ENCODE measurements at places on chromosomes 4 and X. TPM values are rescaled to one million over a fixed set of nuclear protein-coding genes. Genes with fewer than 3 reads are reported as not detected.

DNA sequence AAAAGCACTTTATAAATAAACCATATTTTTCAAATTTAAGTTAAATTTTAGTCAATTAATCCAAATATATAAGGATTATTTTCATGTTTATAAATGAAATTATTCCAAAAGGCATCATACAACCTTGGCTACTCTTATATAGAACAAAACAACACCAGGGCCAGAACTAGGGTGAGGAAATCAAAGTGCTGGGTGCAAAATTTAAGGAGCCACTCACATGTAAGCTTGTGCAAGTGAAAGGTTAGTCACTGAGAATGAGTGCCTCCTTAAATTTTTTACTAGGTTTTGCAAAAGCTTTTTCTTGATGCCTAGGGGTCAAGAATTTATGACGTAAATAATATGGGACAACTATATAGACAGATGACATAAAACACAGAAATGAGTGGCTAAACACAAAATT lies 83.4 kb upstream of the COX18 start:
- no peak for DNase-seq

DNA sequence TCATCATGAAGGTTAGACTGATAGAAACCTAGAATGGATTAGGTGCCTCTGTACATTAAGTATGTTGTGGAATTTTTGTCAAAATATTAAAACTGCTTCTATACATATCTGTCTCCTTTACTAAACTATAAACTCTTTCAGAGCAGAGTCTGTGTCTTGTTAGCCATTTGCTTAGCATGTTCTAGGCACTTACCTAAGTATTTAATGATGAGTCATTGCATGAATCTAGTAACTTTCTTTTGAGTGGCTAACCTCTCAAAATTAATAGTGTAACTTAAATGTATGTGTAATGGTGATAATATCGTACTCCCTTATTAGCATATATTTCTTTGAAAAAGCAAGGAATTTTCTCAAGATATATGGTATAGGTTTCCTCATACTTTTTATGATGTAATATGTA lies 57.8 kb downstream of the RAP1GDS1 start:
- no peak for DNase-seq

DNA sequence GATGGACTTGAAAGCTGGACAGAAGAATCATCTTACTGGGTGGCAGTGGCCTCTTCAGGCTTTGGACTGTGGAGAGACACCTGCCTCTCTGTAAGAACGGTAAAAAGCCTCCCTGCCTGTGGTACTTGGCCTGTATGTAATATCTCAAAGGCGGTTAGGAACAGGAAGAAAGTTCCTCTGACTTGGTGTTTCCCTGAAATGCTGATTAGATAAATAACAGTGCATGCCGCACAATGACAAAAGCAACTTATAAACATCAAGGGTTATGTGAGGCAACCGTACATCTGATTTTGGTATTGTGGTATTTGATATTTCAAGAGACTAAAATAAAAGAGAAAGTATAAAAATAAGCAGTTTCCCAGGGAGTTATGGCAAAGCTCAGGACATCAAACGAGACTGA lies 92.4 kb upstream of the SORBS2 start:
- DNase-seq = no peak

GRCh38 chrX:106397788-106398538 lies 213.8 kb upstream of the RADX start:
- no peak for DNase-seq

DNA sequence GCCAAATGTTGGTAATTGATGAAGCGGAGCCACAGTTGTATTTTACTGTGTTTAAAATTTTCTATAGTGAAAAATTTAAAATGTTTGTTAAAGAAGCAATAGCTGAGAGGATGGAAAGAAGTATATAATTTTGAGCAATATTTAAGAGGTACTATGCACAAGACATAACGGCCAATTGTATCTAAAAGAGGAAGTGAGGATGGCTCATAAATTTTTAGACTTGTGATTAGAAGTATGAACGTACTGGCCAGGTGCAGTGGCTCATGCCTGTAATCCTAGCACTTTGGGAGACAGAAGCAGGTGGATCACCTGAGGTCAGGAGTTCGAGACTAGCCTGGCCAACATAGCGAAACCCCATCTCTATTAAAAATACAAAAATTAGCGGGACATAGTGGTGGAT lies 12.7 kb upstream of the HHIP start:
- no peak for DNase-seq

DNA sequence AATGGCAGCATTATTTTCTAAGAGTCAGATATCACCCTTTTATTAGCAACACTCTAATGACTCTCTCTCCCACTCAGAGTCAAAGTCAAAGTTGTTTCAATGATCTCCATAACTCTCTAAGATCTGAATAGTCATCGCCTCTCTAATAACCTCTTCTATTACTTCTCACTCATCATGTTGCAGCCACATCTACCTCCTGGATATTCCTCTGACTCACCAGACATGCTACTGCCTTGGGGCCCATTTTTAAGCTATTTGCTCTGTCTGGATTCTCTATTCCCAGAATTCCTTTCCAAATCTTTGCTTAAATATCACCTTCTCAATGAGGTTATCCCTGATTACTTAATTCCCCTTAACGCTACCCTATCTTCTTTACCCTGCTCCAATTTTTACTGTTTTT lies 391.8 kb upstream of the MAGEB16 start:
- no peak for DNase-seq

GRCh38 chr4:155696726-155697125 lies 30.1 kb downstream of the GUCY1A1 start:
- no peak for DNase-seq

DNA sequence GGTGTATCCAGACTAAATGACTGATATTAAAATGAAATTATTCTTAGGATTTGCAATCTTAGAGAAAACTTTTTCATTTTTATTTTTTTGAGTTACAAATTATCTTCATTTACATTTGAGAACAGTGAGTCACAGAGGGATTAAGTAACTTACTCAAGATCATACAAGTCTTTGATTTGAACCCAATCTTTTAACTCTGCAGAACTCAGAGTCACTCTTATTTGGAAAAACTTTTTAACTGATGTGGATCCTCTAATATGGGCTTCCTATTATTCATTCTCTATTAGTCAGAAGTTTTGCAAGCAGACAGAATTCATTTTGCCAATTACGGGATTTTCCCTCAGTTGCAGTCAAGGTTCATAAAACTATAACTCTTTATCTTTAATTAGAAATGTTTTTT lies 20.1 kb downstream of the HPRT1 start:
- DNase-seq = no peak

- no peak for DNase-seq
Observed at GRCh38 chrX:31551913-31552312, 480.1 kb upstream of the FTHL17 start.

Gene FAM149A
- not detected for polyA plus RNA-seq

DNA sequence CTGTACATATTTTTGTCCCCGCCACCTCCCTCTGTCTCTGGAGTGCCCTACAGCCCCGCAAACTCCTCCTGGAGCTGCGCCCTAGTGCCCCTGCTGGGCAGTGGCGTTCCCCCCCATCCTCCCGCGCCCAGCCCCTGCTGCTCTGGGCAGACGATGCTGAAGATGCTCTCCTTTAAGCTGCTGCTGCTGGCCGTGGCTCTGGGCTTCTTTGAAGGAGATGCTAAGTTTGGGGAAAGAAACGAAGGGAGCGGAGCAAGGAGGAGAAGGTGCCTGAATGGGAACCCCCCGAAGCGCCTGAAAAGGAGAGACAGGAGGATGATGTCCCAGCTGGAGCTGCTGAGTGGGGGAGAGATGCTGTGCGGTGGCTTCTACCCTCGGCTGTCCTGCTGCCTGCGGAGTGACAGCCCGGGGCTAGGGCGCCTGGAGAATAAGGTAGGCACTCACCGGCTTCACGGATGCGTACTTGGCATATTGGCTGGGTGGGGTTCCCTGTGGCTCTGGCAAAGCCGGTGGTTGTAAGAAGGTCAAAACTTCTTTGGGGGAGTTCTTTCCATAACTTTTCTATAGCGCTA lies 653 bp downstream of the HHIP start:
- DNase-seq = peak; percentile 8

- DNase-seq = no peak
Observed at GRCh38 chrX:119624417-119624816, 18.2 kb upstream of the NKRF start.

DNA sequence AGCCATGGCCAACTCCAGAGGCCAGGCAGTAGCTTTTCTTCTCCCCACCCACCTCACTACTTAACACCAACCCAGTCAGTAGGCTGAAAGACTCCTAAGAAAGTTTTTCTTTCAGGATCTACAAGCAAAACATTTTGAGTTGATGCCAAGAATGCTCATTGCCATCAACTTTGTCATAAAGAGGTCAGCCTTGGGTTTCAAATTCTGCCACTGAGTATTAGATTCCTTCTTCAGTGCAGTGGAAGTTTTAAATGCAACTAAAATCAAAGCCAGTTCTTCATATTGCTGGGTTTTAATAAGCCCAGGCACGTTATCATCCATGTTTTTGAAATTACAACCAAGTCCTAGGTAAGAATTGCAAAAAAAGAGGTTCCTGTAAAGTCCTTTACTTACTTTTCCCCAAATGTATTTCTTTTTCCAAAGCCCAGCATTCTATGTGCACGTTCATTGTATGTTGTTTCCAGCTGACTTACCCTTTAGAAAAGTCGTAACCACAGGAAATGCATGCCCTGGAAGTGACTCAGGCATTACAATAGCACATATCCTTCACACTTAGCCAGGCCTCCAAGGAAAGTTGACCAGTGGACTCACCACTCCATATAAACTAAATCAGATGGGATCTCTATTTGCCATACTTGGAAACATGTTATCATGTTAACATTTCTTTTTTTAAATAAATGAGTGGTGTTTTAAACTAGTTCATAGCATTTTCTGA lies 229.9 kb downstream of the SOX3 start:
- DNase-seq = no peak

- DNase-seq = peak; percentile 88
Observed at GRCh38 chr4:98446499-98447375, 185.6 kb downstream of the RAP1GDS1 start.

DNA sequence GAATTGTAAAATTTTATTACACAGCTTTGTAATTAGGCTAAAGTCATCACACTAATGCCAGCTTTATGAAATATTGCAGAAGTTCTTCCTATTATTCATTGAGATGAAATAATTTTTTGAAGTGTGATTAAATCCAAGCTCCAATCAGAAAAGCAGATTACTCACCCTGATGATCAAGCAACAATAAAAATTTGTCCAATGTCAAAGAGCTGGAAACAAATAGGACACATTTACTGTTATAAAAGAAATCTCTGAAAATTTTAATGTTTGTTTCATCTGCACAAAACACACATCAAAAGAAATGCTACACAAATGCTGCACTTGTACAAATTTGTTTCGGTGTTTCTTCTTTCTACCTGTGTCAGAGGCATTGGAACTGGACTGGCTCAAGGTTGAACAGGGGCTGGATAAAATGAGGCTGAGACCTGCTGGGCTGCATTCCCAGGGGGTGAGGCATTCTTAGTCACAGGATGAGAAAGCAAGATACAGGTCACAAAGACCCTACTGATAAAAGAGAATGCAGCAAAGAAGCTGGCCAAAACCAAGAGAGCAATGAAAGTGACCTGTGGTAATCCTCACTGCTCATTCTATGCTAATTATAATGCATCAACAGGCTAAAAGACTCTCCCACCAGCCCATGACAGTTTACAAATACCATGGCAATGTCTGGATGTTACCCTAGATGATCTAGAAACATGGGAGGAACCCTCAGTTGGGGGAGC lies 78.3 kb downstream of the GASK1B start:
- DNase-seq = no peak

Gene NUP54
- 39.2 TPM for polyA plus RNA-seq

Gene SMIM10L2A
- polyA plus RNA-seq = 0.17 TPM

Gene SPOCK3
- polyA plus RNA-seq = not detected

Gene WDR45
- polyA plus RNA-seq = 104 TPM

Gene ADGRG4
- polyA plus RNA-seq = not detected

GRCh38 chr4:40316333-40316781 lies 18.8 kb upstream of the CHRNA9 start:
- DNase-seq = no peak

Gene CPE
- not detected for polyA plus RNA-seq

GRCh38 chrX:37783305-37783704 lies 3.4 kb downstream of the CYBB start:
- DNase-seq = no peak

Gene REELD1
- not detected for polyA plus RNA-seq

DNA sequence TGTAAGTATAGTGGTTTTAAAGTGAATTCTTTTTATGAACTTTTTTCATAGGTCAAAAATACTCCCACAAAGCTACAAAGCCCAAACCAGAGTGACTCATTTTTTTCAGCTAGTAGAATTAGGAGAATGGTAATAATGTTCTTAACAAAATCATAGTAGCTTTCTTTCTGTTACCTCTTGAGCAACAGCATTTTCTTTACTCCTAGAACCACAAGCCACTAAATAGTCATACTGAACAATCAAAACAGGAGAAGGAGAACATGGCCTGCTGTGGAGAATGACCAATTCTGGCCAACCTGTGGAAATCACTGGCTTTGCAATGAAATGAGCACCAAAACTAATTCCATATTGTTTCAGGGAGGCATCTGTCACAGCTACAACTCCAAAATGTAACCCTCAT lies 112.9 kb downstream of the AMMECR1 start:
- no peak for DNase-seq

DNA sequence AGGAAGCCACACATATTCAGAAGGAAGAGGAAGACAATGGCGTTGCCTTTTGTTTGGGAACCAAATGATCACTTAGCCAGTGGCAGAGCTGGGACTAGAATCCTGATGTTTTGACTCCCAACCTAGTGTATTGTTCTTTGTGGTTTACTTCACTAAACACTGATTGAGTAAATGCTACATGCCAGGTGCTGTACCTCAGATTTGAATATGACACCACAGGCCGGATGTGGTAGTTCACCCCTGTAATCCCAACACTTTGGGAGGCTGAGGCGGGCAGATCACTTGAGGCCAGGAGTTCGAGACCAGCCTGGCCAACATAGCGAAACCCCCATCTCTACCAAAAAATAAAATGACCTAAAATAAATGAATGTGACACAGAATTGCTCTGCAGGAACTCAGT lies 8.4 kb downstream of the NDUFA1 start:
- DNase-seq = no peak

DNA sequence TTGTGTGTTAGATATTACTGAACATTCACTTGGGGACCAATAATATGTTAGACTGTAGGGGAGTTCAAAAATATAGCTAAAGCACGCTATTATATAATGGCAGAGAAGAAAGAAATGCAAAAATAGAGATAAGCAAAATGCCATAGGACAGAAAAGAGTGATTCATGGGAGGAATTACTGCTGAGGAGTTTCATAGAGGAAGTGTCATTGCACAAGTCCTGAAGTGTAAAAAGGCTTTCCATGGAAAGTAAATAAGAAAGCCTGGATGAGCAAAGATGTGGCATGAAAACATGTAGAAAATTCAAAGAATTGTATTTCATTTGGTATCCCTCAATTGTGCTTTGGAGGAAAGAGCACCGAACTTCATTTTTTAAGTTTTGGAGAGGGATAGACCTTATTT lies 14.5 kb downstream of the HMGB2 start:
- DNase-seq = no peak

Measured in immature natural killer cell (primary cell).